ENCODE measurements at places on chromosomes 2 and 18.
A peak's percentile ranks its signal among the peaks of the same experiment; 100 is the strongest.

DNA sequence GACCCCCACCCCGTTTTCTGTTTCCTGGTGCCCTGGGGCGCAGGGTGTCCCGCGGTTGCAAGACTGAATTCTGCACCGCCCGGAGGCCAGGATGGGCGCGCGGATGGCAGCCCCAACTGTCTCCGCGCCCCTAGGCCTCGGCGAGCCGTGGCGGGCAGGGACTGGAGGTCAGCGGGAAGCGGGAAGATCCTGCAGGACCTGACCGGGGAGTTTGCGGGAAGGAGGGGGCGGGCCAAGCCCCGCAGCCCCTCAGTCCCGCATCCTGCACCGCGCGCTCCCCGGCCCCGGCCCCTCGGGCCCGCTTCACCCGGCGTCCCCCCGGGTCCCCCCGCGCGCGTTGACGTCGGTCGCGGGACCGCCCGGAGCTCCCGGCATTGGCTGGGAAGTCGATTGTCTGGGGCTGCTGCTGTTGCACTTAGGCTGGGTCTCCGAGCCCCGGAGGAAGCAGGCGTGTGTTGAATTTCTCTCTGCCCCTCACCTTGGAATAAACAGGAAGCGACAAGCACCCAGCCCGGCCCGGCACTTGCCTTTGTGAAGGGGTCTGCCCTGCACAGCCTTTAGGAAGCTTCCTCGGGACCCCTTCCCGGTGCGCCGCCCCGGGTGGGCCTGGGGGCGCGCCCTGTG, at the start of gene LDLRAD4:
Gene LDLRAD4 (plus strand): TSS at position 393 of the 624 bp plus-strand sequence.
- DNase-seq: peak; percentile 37

DNA sequence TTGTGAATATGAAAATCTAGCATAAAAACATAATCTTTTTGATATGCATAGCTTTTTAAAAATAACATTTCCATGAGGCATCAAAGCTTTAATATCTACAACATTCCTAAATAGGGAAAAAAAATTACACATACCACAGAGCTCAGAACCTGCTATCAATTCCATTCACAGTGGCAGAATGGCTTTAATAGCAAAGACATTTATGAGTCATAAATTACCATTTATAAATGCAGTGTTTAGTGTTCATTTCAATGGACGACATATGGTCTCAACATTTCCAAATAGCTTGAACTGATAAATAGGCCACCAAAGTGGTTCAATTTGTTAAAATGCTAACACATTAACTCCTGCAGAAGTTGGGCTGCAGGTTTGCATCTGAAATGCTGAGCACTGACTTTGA, 600.6 kb upstream of the SETBP1 start:
- DNase-seq: no peak

GRCh38 chr2:75560022-75560767, 544 bp downstream of the EVA1A start:
- DNase-seq: no peak

- no peak for DNase-seq
Measured at GRCh38 chr2:187499941-187500532, 52.0 kb upstream of the CALCRL start.

- no peak for DNase-seq
Measured at GRCh38 chr18:55252053-55252675, 292.9 kb upstream of the CCDC68 start.

- no peak for DNase-seq
Measured at GRCh38 chr2:222884805-222885424, 24.1 kb downstream of the ACSL3 start.

- DNase-seq: no peak
Measured at GRCh38 chr18:33835419-33835818, 257.4 kb downstream of the ASXL3 start.

- no peak for DNase-seq
Measured at GRCh38 chr2:136235546-136235945, 117.6 kb upstream of the CXCR4 start.

DNA sequence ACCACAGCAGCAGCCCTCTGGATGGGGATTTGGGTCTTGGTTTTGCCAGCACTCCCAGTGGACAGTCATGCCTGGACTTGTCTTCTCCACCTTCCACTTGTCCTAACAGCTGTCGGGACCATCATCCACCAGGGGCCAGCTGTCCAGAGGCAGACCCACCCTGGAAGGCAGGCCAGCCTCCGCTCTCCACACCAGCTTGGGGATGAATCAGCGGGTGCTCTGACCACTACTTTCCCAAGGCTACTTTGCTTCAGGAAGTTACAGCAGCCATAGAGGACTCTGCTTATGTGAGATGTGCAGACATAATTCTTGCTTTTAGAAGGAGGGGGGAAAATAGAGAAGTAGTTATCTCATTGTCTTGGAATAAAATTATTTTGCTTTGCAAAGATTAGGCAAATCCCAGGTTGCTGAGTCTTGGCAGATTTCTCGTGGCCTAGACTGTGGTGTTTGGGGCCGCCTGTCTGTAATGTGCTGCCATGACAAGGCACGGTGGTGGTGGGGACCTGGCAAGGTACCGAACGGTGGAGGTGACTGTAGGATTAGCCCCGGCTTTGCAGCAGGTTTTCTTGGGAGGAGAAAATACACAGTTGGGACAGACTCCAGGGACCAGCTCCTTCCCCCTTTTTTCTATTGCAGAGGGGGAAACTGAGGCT, 148.7 kb downstream of the AGAP1 start:
- no peak for DNase-seq

DNA sequence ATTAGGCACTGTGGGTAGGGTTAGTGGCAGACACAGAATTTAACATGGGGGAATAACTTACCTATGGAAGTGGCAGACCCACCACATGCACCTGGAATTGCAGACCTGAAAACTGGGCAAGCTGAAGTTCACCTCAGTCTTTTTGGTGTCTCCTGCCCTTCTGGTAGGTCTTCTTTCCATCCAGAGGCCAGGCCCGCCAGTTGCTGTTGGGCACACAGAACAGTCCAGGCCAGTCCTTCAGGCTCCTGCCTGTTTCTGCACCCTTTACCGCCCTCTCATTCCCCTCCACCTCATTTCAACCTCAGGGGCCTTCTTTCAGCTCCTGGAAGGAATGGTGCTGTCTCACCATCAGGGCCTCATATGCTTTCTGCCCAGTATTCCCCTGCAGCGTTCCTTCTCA, 358.9 kb upstream of the ETAA1 start:
- no peak for DNase-seq

DNA sequence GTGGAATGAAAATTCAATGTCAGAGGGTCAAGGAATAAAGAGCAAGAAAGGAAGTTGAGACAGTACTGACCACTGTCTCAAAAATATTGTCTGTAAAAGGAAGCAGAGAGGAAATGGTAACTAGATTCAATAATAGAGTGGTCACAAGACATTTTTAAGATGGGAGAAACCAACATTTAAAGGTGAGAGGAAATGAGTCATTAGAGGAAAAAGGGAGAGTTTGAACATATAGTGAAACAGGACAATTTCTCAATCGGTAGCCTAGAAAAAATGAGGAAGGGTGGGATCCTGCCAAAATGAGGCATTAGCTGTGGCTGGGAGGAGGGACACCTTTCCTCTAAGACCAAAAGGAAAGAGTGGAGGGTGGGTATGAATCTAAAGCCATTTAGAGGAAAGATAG, 288.5 kb downstream of the SP3 start:
- DNase-seq: no peak

DNA sequence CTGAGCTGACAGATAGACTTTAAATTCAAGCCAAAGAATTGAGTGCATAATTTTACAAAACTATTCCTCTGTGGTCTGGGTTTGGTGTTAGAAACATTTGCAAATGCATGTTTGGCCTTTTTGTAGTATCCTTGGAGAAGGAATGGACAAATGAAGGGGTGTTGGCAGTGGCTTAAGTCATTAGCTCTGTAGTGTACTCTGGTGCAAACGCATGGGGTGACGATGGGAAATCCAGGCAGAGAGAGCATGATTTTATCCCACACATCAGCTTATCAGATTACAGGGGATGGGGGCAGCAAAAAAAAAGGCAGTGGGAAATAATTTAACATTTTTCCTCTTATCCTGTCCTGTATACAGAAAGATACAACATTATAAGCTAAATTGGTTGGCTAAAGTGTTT, 320.6 kb downstream of the ZNF516 start:
- DNase-seq: no peak

Data from amygdala (tissue), 56 donors.